ENCODE measurements at places on chromosomes 16 and 17.

GRCh38 chr17:10702574-10702973 is 5.2 kb downstream of the ADPRM start:
- no peak overlapping the region for H3K27ac ChIP-seq
- H3K4me1 ChIP-seq, result peaks cover 5% of the 10 kb centered on the region
- no peak for DNase-seq
- H3K36me3 ChIP-seq, result no peaks in the 10 kb centered on the region
- H3K27me3 ChIP-seq, result no peaks in the 10 kb centered on the region

DNA sequence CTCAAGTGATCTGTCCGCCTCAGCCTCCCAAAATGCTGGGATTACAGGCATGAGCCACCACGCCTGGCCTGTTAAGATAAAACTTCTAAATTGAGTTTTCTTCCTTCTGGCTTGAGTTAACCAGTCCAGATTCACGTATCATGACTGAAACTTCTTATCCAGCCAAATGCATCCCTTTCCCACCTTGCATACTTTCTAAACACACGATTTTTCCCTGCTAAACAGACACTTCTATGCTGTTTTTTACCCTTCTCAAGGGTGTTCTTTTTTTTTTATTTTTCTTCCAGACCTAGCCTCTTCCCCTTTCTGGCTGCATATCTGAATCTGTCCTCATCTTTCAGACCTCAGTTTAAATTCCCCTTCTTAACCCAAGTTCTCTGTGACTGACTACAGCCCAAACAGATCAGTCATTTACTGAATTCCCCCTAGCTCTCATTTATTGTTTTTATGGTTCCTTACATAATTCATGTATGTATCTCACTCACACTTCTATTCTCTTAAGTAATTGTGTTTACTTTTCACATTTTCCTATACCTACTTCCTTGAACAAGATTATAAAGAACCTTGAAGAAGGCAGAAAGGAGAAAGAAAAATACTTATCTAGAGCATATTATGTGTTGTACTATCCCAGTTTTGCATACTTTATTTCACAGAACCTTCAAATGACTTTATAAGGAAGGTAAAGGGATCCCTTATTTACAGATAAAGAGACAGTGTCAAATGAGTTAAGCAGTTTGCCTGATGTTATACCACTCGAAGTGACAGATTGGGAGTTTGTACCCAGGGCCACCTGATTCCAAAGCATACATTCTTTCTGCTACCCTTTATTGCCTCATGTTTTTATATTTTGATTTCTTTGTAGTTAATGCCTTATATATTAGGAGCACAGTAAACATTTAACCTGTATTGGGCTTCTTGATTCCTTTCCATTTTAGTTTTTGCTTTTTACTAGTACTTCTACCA is 5.2 kb downstream of the EVI2B start:
- H3K36me3 ChIP-seq, result no peaks in the 10 kb centered on the region
- H3K27me3 ChIP-seq, result no peaks in the 10 kb centered on the region
- H3K27ac ChIP-seq, result peak overlapping the region; percentile 76
- H3K4me1 ChIP-seq, result peaks cover 22% of the 10 kb centered on the region

GRCh38 chr17:27155866-27156265 is 138.0 kb upstream of the WSB1 start:
- H3K27me3 ChIP-seq, result no peaks in the 10 kb centered on the region
- no peaks in the 10 kb centered on the region for H3K4me1 ChIP-seq
- no peak overlapping the region for H3K4me3 ChIP-seq
- no peaks in the 10 kb centered on the region for H3K36me3 ChIP-seq
- H3K27ac ChIP-seq, result no peak overlapping the region
- no peak for DNase-seq

- no peaks in the 10 kb centered on the region for H3K36me3 ChIP-seq
- H3K27me3 ChIP-seq, result no peaks in the 10 kb centered on the region
- H3K4me1 ChIP-seq, result no peaks in the 10 kb centered on the region
- H3K27ac ChIP-seq, result no peak overlapping the region
These were observed 52.1 kb downstream of the COPRS start for GRCh38 chr17:31806921-31807320.

GRCh38 chr17:917941-918740 is 61.4 kb downstream of the NXN start:
- peaks cover 7% of the 10 kb centered on the region for H3K4me1 ChIP-seq
- DNase-seq, result no peak
- H3K4me3 ChIP-seq, result no peak overlapping the region
- H3K27ac ChIP-seq, result peak overlapping the region; percentile 18
- no peaks in the 10 kb centered on the region for H3K36me3 ChIP-seq

DNA sequence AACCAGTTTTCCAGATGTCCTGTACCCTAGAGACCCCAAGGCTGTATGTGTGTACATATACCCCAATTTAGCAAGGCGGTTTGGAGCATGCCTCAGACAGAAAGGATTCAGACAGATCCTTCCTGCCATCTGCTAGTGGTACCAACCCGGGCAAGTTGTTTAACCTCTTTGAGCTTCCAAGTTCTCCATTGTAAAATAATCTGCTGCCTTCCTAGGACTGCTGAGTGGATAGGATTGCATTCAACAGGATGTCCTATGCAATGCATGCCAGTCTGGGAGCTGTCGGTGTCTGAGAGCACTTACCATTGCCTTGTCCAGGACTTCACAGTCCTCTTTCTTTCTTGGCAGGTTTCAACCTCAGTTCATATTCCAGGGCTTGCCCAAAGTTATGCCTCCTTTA is 1.9 kb downstream of the CDH13 start:
- H3K4me1 ChIP-seq, result peaks cover 11% of the 10 kb centered on the region
- H3K36me3 ChIP-seq, result no peaks in the 10 kb centered on the region
- peak overlapping the region; percentile 31 for H3K27ac ChIP-seq

DNA sequence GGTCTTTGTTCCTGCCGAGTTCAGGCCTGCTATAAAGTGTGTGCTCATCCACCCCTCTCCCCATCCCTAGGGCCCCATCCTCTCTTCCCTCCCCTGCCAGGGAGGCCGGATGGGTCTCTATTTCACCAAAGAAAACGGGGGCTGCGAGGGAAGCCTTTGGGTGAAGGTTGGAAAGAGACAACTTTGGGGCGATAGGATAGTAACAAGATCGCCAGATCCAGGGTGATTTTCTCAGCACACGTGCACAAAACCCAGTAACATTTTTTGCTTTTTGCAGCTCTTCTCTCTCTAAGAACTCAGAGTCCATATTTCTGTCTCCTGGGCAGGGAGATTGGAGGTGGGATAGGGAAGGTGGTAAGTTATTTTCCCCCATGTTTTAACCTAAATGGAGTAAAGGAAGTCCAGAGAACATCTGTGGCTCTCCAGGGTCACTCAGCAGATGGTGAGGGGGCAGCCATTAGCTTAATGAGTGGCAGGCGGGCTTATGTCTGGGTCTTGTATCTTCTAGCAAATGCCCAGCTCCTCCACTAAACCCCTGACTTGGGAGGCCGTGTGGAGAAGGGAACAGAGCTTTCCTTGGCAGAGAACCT is 6.9 kb downstream of the CCR7 start:
- no peaks in the 10 kb centered on the region for H3K27me3 ChIP-seq
- H3K36me3 ChIP-seq, result no peaks in the 10 kb centered on the region
- H3K27ac ChIP-seq, result peak overlapping the region; percentile 53
- DNase-seq, result no peak
- no peak overlapping the region for H3K4me3 ChIP-seq
- H3K4me1 ChIP-seq, result peaks cover 17% of the 10 kb centered on the region

DNA sequence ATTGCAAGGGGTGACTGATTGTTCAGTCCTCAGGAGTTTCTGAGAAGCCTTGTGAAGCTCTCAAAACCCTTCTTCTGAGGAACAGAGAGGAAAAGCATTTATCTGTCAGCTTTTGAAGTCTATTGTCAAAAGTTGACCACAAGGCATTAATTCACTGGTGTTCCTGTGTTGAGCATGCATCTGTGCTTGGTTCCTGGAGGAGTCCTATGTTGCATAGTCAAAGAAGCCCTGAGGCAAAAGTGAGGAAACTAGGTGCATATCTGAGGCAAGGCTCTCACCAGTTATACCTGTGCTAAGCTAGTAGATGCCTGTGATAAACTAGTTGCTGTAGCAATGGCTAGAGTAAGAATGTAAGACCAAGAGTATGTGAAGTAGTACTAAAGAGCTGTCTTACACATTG is 1.8 kb upstream of the HEATR6 start:
- peaks cover 10% of the 10 kb centered on the region for H3K4me1 ChIP-seq
- H3K4me3 ChIP-seq, result no peak overlapping the region
- H3K27ac ChIP-seq, result no peak overlapping the region
- H3K27me3 ChIP-seq, result no peaks in the 10 kb centered on the region

GRCh38 chr16:87371261-87371866 is 12.2 kb downstream of the FBXO31 start:
- H3K27me3 ChIP-seq, result no peaks in the 10 kb centered on the region
- peaks cover 7% of the 10 kb centered on the region for H3K4me1 ChIP-seq
- no peak overlapping the region for H3K4me3 ChIP-seq
- no peaks in the 10 kb centered on the region for H3K36me3 ChIP-seq
- H3K27ac ChIP-seq, result peak overlapping the region; percentile 50

- H3K4me3 ChIP-seq, result no peak overlapping the region
- DNase-seq, result no peak
- no peaks in the 10 kb centered on the region for H3K4me1 ChIP-seq
- H3K27me3 ChIP-seq, result no peaks in the 10 kb centered on the region
- H3K27ac ChIP-seq, result no peak overlapping the region
These were observed 39.8 kb upstream of the TOM1L1 start for GRCh38 chr17:54860617-54861470.

DNA sequence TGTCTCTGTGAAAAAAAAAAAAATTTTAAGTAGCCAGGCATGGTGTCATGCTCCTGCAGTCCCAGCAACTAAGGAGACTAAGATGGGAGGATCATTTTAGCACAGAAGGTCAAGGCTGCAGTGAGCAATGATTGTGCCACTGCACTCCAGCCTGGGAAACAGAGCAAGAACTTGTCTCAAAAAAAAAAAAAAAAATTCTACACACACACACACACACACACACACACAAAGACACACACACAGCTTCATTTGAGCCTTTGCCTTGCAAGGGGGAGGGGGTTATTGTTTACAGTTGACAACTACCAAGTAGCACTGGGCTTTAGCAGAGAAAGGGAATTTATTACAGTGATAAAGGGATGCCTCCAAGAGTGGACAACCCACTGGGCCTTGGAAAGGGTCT is 4.9 kb upstream of the POLR3E start:
- H3K36me3 ChIP-seq, result no peaks in the 10 kb centered on the region
- H3K4me3 ChIP-seq, result no peak overlapping the region
- DNase-seq, result no peak

DNA sequence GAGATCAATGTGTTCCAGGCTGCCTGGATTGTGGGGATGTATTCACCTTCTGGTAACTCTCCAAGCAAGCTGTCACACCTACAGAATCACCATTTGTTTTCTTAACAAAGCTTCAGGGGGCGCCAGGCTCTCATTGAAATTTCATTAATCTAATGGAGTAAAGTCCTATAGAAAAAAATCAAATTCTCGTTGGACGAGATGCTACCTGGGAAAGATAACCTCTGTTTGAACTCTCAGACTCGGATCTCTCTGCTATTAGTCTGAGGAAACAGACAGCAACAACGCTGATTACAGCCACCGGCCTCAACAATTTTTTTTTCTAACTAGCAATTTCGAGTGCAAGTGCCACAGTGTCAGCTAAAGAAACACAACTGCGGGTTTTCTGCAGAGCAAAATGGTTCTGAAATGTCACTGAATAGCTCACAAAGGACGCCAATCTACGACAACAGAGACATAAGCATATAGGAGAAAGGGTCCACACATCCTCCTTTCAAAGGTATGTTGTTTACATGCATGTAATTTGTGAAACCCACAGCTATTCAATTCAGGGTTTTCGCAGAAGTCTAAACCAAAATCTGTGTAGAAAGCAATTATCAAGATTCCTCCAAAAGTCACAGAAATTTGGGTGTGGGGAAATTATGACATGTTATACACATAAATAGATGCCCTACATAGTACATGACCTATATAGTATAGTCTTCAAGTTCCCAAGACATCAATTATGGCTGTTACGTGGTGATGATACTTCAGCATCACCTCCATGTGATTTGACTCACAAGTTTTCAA is 135.8 kb downstream of the SKAP1 start:
- no peak for DNase-seq
- H3K4me1 ChIP-seq, result no peaks in the 10 kb centered on the region
- no peaks in the 10 kb centered on the region for H3K36me3 ChIP-seq

- DNase-seq, result no peak
- H3K4me1 ChIP-seq, result peaks cover 3% of the 10 kb centered on the region
- no peaks in the 10 kb centered on the region for H3K27me3 ChIP-seq
- no peak overlapping the region for H3K4me3 ChIP-seq
These were observed 5.6 kb downstream of the RCVRN start for GRCh38 chr17:9899280-9900043.

- H3K36me3 ChIP-seq, result no peaks in the 10 kb centered on the region
- no peaks in the 10 kb centered on the region for H3K4me1 ChIP-seq
- no peaks in the 10 kb centered on the region for H3K27me3 ChIP-seq
- no peak for DNase-seq
These were observed 23.9 kb upstream of the NLK start for GRCh38 chr17:28018439-28019070.

DNA sequence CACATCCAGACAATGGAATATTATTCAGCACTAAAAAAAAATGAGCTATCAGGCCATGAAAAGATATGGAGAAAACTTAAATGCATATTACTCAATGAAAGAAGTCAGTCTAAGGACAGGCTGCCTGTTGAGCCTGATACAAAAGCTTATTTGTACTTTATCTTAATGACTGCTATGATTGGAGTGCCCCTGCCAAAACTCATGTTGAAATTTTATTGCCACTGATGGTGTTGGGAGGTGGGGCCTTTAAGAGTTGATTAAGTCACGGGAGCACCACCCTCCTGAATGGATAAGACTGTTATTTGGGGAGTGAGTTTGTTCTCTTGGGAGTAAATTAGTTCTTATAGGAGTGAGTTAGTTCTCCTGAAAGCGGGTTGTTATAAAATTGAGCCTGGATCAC is 9.9 kb downstream of the C17orf67 start:
- H3K4me3 ChIP-seq, result no peak overlapping the region
- no peak for DNase-seq
- H3K27me3 ChIP-seq, result no peaks in the 10 kb centered on the region
- H3K27ac ChIP-seq, result no peak overlapping the region

- H3K4me1 ChIP-seq, result no peaks in the 10 kb centered on the region
- H3K27ac ChIP-seq, result no peak overlapping the region
- no peaks in the 10 kb centered on the region for H3K27me3 ChIP-seq
- H3K36me3 ChIP-seq, result no peaks in the 10 kb centered on the region
- no peak overlapping the region for H3K4me3 ChIP-seq
These were observed 43.6 kb downstream of the TOM1L2 start for GRCh38 chr17:17928398-17929287.

DNA sequence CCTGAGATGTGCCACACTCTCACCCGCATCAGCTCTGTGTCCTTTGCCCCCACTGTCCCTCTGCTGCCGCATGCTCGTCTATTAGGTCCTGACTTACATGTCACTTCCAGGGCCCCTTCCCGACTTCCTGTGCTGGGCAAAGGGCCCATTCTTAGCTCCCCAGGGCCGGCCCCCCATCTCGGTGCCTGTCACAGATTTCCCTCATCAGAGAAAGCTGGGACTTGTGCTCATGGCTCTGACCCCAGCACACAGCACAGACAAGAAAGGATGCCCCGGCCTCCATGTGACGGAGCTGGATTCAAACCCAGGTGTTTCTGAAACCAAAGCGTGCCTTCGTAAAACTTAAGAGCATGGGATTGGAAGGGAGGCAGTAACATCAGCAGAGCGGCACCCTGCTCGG is 5.9 kb upstream of the MAPK7 start:
- no peaks in the 10 kb centered on the region for H3K36me3 ChIP-seq
- H3K27ac ChIP-seq, result no peak overlapping the region
- H3K27me3 ChIP-seq, result no peaks in the 10 kb centered on the region
- H3K4me1 ChIP-seq, result peaks cover 18% of the 10 kb centered on the region

All from transverse colon (tissue), 4 donors.